ENCODE measurements at places on chromosomes 2 and 18.
A peak's percentile ranks its signal among the peaks of the same experiment; 100 is the strongest.

DNA sequence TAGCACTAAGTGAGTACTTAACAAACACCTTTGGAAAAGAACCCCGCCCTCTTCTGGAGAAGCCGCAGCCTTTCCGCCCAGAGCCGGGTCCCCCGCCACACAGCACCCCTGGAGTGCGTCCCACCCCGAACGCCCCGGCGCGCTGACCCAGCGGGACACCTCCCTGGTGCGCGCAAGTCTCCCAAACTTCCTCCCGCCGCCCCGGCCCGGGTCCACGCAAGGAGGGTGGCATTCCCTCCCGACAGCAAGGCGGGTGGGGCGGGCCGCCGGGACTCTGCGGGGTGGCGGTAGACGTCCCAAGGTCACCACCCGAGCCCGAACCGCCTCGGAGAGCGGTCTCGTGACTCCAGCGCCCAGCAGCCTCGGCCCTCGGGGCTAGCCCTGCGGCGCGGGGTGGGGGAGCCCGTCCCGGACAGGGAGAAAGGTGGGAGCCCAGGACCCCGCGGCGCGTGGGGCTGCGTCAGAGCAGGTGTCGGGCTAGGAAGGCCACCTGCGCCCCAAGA lies 598 bp downstream of the CCDC93 start:
- peak; percentile 40 for DNase-seq

DNA sequence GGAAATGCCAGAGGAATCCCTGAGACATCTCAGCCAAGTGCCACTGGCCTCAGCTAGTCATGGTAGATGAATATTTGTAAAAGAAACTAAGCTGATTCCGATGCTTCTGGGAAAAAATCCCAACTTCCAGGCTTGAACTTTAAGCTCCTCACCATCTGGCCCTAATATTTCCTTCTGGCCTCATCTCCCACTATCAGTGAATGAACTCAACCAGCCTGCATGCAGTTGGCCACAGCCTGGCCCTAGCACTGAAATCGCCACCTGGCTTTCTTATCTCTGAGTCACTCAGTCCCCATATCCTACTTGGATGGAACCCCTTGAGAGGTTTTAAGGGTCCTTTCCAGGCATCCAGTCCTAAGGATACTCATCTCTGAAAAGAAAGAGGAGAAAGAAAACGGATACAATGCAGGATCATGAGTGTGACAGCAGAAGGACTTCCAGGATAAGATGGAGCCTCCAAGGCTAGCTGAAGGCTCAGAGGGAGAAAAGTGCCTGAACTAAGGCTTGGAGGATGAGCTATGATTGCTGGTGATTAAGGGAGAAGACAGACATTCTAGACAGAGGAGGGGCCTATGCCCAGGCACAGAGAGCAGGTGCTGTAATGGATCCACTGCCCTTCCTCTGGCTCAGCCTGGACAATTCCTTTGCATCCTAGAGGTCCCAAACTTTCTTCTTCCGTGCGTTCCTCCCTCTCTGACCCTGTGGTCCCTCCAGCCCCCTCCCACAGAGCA lies 141.5 kb upstream of the MYCN start:
- no peak for DNase-seq

- peak; percentile 2 for DNase-seq
These were observed 1550.8 kb upstream of the PIK3C3 start for GRCh38 chr18:40404284-40404683.

- DNase-seq = no peak
These were observed 165.7 kb downstream of the LNPK start for GRCh38 chr2:175836361-175836760.

GRCh38 chr18:78526923-78527711 lies 452.5 kb upstream of the SALL3 start:
- DNase-seq = no peak

DNA sequence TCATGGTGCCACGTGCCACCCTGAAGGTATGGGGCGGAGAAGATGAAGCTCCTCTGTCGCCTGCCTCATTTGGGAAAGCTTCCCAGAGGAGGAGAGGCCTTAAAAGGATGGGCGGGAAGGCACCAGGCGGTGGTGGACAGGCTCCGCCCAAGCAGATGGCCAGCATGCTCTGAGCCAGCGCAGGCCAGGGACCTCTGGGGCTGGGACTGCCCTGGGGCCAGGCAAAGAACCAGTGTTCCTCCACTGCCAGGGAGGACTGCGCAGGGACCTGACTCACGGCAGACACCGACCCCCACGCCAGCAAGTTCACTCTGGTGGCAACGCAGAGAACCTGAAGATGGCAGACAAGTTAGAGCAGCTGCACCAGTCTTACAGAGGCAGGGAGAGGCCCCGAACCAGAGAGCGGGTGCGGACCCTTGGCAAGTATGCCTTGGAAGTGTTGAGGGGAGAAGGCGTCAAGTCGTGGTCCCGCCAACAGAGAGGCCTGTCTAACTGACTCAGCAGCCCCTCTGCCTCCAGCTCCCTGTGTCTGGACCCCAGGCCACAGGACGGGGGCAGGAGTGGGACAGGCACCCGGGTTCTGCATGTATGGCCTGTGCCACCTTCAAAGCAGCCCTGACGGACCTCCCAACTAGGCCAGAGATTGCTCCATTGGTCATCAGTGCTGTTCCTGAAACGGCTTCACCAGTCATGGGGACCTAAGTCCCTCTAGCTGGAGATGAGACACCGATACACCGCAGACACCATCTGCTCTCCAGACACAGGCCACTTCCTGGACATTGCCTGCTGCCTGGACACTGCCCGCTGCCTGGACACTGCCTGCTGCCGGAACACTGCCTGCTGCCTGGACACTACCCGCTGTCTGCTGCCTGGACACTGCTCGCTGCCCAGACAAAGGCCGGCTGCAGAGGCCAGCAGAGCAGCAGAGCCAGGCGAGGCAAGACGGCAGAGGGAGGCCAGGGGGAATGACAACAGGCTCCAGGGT lies 124.7 kb downstream of the HDAC4 start:
- peak; percentile 78 for DNase-seq

DNA sequence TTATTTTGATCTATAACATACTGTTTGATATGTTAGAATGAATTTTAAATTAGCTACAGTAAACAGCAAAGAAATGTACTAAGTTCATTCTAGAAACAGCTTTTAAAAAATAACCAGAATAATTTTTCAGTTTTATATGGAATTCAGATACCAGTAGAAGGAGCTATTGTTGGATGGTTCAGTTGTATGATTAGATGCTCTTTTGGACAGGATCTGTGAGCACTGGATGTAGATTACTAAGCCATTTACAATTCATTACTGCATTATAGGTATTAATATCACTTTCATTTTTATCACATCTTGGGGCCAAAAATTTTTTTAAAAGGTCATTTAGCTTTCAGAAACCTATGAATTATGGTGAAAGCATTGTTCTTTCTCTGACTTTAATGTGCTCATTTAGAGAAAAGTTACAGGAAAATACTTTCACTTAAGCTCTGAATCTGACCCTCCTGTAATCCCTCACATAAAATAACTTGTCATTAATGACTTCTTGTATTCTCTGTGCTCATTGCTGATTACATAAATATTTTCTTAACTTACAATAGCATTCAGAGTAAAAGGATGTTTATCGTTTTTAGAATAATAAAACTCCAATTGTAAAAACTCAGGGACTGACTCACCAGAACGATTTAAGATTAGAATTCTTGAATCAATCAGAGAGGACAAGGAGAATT lies 750.2 kb downstream of the SLC4A3 start:
- DNase-seq = no peak

GRCh38 chr2:201208563-201209252 lies 25.8 kb downstream of the CASP10 start:
- DNase-seq = no peak

GRCh38 chr2:120908314-120908975 lies 172.8 kb downstream of the GLI2 start:
- peak; percentile 42 for DNase-seq

DNA sequence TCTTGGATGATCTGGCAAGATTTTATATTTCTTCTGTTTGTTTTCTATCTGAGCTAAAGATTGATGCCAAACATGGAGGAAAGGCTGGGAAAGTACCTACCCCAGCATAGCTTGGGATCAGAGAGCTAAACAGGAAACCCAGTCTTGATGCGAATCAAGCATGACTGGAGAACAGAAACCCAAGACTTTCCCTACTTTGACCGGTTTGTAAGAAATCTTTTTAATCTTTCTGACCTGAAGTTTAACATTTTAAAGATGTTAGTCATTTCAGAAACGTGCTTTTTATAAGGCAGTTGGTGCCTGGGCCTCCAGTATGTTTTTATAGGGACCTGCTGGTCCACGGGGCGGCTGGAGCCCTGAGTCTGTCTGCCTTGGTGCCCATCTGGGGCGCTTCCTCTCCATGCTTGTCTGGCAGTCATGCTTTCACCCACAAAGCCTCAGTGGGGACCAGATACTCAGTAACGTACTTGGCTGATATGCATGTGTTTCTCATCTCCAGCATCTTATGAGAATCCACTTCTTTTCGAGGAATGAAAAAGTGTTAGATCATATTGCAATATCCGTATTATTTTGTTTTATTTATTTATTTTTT lies 266.5 kb downstream of the PTGR3 start:
- DNase-seq = peak; percentile 49

DNA sequence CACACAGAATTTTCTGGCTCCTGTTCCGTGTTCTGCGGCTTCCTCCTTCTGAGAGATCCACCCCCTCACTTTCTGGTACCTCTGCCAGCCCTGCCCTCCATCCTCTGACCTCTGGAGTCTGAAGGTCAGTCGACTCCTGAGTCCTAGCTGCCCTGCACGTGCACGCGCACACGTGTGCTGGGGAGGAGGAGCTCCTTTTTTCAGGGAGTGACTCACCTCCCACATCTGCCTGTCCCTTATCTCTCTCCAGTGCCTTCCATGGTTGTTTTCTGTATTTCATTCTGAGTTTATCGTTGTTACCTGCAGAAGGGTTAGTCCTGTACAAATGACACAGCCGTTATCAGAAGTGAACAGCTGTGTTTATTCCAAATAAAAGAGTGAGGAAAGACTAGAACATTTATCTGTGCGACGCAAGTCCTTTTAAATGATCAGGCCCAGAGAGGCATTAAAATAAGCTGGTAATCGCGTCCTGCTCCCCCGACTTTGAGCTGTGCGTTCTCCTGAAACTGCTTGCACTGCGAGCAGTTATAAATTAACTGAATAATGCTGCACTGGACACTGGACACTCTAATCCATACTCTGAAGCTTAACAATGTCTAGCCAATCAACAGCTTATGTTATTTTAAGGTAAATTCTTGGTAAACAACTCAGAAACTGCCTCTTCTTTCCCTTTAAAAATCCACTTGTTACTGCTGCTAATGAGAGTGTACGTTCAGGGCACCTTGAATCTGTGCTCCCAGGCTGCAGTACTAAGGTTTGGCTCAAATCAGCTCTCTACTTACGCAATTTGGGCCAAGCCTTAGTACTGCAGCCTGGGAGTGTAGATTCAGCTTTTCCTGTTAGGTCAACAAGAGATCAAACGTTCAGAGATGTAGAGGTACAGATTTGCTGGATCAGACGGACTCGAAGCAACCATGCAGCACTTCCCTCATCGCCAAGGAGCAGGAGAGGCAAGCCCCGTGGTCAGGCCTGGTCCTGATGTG lies 72.5 kb downstream of the GALR1 start:
- no peak for DNase-seq

DNA sequence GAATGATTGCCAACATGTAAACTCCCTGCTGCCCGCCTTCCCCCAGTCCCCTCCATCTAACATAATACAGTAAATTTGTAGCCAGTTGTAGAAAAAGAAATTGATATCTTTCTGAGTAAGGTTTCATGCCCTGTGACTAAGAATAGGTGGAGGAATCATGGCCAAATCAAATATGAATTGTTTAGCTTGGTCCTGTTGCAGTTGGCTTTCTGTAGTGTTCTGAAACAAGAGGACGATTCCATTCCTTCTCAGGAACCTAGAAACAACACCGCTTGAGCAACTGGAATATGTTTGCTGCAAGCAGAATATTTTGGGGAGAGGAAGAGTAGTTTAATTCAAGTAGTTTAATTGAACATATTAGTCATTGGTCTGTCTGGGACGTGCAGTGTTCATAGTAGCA lies 7.0 kb upstream of the DRC1 start:
- no peak for DNase-seq

DNA sequence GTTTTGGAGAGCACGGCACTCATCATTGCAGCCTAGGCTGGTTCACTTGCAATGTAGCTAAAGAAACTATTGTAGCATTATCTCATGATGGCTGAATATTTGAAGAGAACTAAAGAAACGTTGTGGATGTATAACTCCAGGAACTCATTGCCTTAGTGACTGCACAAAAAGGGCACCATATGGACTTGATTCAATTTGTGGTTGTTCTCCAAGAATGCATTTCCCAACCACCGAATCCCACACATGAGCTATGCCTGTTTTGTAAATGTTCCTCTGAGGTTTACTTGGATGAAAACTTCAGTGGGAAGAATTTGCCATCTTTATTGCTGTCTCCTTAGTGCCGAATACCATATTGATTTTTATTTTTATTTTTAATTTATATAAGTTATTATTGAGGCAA lies 43.5 kb downstream of the DOK6 start:
- DNase-seq = no peak

DNA sequence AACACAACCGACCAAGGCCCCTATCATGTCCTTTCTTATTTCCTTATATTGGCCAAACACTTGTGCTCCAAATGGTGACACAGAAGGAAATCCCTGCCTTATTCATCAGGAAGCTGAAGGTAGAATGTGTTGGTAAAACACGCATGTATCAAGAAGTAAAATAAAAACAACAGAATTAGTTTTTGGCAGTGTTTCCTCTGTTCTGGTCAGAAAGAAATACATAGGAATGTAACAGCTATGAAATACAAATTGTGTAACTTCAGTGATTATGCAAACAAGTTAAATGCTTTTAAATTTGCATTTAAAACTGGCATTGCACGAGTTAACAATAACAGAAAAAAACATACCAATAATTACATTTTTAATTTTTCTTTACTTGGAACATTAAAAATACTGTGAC lies 19.3 kb downstream of the ST6GAL2 start:
- DNase-seq = no peak

GRCh38 chr2:190318514-190318913 lies 1.1 kb downstream of the HIBCH start:
- peak; percentile 16 for DNase-seq

- no peak for DNase-seq
These were observed 132.4 kb upstream of the GPC1 start for GRCh38 chr2:240302933-240303595.

DNA sequence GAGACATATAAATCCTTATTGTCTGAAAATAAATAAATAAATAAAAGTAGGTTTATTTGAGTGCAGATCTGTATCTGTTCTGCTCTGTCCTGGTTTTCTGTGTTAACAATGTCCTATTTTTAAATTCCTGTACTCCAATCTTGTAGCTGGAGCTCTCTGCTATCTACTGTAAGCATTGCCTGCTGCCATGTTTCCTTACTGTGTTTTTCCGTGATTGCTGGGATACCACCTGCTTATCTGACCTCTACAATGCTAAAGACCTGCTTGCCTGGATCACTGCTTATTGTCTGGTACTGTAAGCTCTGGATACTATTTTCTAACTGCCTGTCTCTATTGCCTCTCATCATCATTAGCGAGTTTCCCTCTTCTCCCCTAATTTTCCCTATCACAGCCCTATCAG lies 11.6 kb downstream of the PTPN4 start:
- no peak for DNase-seq

- peak; percentile 87 for DNase-seq
These were observed 1.1 kb upstream of the FARP2 start for GRCh38 chr2:241354668-241355658.
